Activated T-cell treated with anti-CD3 and anti-CD28 coated beads for 1 hour (primary cell): ENCODE measurements at places on chromosomes 3 and 15.
A peak's percentile ranks its signal among the peaks of the same experiment; 100 is the strongest.

DNA sequence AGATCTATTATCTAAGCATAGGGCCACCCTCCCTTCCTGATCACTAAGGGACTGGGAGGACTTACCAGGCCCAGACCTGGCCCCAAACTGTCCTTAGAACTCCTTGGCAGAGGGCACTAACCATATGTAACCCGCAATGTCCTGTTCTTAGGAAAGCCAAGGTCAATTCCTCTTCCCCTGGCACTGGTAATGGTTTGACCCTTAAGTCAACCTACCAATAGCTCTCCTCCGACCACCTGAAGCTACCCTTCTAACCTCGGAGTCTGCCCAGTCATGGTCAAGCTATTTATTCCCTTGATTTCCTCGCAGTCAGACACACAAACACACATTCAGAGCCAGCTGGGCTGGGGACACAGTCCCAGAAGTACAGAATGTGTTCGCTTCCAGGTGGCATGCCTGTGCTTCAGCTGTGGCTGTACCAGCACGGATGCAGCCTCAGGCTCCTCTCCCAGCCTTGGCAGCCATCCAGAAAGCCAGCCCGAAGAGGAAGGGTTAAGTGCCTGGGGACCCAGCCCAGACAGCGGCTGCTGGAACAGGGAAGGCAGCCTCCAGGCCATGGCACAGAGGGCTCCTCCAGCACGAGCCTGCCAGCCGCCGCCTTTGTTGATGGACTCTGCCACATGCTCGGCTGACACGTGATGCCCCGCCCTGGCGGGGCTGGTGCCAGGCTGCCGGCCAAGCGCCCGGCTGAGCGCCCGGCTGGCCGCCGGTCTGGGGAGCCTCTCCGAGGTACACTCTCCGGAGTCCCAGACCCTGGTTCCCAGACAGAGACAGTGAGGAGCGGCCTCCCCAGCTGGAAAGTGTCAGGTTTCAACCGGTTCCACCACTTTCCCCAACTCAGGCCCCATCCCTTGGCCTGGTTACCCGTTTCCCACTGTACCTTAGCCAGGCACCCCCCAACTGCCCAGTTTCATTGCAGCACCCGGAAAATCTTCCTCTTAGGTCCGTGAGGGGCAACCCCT is 5.5 kb downstream of the BMF start:
- no peak for DNase-seq

DNA sequence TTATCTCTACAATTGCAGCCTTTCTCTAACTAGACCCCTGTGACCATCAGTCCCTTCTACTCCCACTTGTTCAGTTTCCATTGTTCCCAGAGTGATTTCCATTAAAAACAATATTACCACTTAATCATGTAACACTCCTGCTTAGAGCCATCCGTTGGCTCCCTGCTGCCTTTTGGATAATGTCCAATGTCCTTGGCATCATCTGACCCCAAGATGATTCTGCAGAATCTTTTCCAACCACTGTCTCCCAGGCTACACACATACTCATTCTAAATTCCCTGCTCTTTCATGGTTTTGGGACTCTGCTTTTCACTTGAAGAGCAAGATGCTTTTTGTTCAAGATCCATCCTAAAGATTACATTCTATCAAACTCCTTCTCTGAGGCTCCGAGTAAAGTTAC is 7.1 kb downstream of the KCNH8 start:
- no peak for DNase-seq

DNA sequence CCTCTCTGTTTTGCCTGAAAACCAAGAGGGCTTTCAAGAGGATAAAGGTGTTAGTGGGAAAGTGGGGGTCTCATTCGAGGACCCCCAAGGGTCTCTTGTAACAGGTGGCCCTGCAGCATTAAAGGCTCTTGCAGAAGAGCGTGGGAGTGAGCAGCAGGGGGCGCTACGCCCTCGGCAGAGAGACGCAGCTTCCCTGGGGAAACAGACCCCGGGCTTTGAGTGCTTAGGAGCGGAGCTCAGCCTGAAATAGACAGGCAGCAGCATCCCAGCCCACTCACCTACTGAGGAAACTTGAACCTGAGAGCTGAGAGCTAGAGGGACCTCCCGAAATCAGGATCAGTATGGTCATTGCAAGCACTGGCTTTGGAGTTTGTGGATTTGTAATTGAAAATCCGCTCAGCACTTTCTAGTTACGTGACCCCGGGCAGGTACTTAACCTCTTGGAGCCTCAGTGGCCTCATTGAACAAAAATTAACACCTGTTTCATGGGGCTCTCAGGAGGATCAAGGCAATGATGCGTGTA is 25.7 kb downstream of the RPLP1 start:
- peak; percentile 40 for DNase-seq

DNA sequence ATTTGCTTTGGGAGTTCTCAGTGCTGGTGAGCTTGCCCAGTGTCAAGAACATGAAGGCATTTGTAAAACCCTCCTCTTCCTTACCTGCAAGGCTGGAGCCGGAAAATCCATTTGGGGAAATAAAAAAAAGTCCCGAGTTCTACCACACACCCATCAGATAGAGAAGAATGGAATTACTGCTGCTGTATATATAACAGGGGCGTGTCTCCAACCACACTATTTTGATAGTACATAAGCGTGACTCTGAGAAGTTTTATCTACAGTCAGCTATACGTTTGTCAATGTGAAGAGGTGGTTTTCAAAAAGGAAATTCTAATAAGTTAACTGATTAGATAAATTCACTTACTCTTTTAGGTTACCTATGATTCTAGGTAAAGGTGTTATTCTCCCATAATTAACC is 1.3 kb upstream of the CPA3 start:
- DNase-seq: no peak

DNA sequence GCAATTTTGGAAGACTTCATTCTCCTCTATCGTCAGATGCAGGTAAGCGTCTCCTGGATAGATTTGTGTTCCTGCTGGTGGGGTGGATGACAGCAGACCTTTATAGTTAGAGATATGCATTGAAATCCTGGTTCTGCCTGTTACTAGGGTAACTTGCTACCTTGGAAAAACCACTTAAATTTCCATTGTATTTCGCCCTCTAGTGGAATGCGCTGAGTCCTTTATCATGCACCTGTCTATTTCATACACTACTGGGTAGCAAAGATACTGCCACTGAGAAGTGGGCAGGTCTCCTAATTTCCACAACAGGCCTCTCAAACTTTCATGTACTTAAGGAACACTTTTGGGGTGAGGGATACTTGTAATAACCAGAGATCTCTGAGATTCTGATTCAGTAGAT is 209.5 kb upstream of the SUCLG2 start:
- no peak for DNase-seq

GRCh38 chr15:41465822-41466421 is 27.8 kb upstream of the ITPKA start:
- no peak for DNase-seq

GRCh38 chr15:56244811-56245576 is 1.3 kb upstream of the RFX7 start:
- peak; percentile 19 for DNase-seq

DNA sequence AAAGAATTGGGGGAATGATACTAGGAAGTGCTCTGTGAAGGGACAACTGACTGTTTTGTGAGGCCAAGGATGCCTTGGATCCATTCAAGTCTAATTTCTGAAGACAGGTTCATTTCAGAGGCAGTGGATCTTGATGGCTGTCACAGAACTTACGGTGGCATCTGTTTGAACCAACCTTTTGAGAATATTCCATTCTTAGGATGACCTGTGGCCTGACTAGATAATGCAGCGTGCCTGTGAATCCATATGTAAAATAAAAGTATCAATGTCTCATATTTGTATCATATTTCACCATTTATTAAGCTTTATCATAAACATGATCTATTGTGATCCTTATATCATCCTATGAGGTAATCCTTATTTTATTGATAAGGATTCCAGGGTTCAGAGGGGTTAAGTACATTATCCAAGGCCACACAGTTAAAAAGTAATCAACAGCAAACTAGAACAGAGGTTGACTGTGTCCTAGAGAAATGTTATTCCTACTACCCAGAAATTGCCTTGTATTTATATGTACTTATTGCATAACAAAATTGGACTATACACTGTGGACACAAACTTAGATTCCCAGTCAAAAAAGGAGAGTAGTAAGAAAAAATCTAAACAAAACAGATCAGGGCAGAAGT is 34.3 kb downstream of the IL1RAP start:
- no peak for DNase-seq

DNA sequence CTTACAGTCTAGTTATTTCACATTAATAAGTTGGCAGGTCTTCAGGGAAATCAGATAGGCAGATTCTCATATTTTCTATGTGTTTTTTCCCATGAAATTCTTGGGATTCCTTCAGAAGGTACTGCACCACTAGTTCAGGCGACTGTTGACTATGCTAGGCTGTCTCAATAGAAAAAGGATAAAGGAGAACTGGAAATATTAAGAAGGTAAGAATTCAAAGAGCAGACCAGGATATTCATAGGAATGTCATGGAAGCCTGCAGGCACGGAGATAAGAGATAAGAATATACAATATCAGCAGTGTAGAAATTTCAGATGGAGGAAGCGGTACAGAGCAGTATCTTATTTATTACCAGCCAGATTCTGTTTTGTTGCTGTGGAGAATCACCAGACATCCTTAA is 432.1 kb upstream of the MDFIC2 start:
- DNase-seq: no peak

DNA sequence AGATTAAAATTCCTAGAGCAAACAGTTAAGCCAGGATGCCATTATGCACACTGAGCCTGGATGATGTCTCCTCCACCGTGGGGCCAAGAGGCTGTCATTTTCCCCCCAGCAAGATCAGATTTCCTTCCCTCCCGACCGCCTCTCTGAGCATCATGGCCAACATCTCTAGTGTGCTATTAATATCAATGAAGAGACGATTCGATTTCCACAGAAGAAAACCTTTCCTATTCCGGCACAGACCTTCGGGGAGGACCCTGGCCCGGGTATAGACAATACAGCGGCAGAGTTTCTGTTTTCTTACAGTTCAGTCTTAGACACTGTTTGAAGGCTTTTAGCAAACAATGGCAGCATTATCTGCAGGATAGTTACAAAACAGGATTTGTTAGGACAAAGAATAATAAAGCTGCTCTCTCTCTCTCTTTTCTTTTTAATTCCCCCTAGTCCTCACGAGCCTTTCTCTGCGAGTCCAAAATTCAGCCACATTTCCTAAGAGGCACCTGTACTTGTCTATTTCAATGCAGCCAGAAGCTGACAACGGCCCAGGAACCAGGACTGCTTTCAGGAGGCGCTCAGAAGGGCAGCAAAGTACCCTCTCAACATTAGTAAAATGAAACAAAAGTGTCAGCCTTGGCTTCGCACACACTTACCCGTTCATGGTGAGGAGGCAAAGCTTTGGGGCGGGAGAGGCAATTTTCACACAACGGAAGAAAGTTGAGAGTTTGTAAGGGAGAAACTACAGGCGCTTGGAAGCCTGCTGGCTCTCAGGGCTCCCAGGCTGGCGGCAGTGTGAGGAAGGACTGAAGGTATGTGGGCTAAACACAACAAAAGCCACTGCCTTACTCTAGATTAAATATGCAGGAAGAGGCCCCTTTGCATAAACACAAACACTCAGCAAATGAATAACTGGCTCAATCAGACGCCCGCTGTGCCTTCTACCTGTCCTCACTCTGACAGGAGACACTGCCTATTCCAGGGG is 278.0 kb downstream of the FOXP1 start:
- DNase-seq: no peak

DNA sequence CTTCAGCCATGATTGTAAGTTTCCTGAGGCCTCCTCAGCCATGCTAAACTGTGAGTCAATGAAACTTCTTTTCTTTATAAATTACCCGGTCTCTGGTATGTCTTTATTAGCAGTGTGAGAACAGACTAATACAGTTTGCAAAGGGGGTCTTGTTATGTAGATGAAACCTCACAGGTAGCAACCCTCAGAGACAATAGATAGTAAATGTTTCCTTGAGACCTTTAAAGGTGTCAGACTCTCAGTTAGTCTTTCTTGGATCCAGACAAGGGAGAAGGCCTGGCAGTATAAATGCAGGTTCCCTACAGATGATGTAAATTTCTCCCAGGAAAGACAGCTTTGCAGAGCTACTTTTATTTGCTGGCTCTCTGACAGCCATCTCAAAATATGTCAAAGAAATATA is 510.8 kb downstream of the AGBL1 start:
- no peak for DNase-seq

DNA sequence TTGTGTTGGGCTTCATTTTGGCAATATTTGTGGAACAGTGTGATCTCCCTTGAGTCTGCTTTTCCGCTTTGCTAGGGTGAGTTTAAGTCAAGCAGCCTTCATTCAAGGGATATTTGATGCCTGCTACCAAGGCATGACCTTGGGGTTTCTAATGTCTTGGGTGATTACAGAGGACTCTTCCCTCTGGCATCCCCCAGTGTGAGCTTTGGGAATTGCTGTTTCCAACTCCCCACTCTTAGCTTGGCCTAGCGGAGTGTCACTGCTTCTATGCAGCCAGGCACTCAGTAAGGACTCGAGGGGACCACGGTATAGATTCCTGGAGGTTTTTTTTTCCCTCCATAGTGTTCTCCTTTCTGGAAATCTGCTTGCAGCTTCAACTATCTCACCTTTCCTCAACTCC is 21.1 kb downstream of the GCNT3 start:
- DNase-seq: no peak

- DNase-seq: peak; percentile 78
Observed at GRCh38 chr15:31215490-31216214, 111.0 kb upstream of the KLF13 start.

GRCh38 chr3:127632035-127632820 is 3.2 kb downstream of the PODXL2 start:
- DNase-seq: no peak

DNA sequence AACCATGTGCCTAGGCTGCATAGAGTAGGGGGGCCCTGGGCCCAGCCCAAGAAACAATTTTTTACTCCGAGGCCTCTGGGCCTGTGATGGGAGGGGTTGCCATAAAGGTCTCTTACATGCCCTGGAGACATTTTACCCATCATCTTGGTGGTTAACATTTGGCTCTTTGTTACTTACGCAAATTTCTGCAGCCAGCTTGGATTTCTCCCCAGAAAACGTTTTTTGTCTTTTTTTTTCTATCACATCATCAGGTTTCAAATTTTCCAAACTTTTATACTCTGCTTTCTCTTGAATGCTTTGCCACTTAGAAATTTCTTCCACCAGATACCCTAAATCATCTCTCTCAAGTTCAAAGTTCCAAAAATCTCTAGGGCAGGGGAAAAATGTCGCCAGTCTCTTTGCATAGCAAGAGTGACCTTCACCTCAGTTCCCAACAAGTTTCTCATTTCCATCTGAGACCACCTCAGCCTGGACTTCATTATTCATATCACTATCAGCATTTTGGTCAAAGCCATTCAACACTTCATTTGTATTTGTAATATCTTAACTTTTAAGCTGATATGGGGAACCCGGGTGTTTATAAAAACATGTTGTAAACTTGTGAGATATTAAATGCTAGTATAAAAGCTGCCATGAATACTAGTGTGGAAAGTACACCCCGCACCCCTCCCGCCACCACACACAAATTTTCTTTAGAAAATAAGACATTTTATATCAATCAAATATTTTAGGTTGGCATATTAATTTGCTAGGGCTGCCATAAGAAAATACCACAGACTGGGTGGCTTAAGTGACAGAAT is 56.0 kb upstream of the PLSCR4 start:
- DNase-seq: no peak

DNA sequence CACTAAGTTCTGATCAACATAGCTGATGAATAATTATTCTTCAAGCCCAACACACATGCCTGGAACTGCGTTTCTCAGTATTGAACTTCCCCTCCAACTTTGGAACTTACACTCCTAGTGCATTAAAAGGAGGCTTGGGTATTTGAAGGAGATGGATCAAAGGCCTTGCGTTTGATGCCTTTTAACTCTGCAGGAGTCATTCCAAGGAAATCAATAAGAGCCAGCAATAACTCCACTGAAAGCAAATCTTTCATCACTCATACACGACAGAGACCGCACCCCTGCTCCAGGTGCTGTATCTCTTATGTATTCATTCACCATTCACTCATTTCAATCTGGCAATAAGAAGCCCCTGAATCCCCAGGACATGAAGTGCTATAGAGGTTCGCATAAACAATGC is 14.0 kb upstream of the FSIP1 start:
- no peak for DNase-seq
